ENCODE measurements at places on chromosomes 2 and 18.

- no peak for DNase-seq
These were observed 183.2 kb downstream of the ARHGAP15 start for GRCh38 chr2:143312441-143312840.

DNA sequence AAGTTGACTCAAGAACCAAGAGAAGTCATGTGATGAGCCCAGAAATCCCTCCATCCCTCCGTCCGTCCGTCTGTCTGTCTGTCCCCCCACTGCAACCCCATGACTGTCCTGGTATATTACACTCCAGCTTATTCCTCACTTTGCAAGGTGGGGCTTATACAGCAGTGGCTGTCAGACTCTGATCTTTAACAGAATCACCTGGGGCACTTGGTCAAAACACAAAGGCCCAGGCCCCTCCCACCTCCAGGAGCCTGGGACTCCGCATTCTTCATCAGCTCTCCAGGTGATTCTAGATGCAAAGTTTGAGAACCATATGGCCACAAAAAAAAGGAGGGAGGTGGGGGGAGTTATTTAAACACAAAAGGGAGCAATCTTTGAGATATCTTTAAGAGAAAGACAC, 61.4 kb downstream of the MYO5B start:
- no peak for DNase-seq

DNA sequence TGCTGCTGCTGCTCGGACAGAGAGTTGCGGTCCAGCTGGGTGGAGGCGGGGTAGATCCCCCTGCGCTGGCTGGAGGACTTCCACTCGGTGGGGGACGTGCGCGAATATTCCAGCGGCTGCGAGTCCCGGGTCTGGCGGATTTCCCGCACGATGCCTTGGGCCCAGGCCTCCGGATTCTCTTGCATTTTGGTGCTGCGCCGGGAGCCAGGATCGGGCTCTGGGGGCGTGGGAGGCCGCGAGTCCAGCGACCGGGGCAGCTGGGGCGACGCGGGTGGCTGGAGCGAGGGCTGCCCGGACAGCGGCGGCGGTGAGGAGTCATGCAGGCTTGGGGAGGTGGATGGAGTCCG, 4.8 kb downstream of the NT5C1B start:
- DNase-seq = no peak

DNA sequence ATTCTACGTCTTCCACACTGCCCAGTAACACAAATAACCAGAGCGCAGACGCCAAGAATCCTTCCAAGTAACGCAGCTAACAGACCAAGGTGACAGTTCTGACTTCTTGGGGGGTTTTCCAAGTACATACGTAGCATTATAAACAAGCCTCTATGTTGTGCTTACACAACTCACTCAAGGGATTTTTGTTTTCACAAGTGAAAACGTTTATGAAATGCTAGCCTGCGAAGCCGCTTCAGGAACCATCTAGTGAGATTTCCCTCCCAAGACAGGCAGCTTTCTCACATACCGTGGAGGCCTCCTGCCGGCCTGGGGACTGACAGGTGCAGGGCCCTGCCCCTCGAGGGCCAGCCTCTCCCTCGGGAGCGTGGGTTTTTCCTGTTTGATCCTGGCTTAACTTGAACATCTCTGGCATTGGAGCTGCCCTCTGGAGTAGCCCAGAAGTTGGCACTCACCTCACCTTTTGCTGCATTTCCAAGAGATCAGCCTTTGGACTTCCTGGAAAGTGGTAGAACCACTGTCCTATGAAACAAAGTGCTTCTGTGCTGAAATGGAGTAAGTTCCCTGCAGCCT, 151.1 kb downstream of the MBP start:
- DNase-seq = no peak

DNA sequence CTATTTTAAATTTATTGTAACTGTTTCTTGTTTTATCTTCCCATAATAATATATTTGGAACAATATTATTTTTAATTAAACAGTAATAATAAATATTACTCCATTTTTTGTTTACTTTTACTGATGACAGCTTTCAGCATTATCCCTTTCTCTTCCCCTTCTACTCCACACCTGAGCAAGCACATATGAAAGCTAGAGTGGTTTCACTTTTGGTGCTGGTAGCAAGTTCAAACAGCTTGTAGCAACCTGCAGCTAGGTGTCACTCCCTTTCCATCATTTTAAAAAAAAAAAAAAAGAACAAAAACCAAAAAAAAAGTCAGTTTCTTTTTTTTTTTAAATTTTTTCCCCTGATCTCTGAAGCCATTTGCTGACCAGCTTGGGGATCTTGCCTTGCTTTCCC, 801.8 kb downstream of the CCDC85A start:
- DNase-seq = no peak

DNA sequence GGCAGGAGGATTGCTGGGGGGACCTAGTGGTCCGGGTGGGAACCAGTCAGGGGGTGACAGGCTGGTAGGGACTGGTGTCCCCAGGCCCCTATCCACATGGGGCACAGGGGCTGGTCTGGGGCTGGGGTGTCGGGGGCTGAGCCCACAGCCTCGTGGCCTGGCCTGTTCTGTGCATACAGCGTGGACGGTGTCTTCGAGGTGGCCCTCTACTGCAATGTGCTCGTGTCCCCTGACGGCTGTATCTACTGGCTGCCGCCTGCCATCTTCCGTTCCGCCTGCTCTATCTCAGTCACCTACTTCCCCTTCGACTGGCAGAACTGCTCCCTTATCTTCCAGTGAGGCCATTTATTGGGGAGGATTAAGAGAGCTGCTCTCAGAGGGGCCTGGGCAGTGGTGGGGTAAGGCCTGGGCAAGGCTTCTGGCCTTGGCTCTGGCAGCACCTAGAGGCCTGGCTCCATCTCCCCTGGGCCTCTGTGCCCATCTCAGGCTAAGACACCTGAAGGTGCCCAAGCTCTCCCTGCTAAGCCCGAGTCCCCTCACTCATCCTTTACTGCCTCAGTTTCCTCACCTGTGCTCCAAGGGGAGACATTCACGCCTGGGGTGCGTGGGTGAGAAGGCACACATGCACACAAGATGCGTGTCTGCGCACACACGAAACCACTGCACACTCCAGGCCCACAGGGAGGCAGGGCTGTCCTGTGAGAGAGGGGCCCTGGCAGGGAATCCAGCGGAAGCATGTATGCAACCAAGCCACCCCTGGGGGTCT, 1.9 kb downstream of the CHRNG start:
- no peak for DNase-seq

GRCh38 chr2:37615804-37616676, 55.4 kb downstream of the CDC42EP3 start:
- no peak for DNase-seq

DNA sequence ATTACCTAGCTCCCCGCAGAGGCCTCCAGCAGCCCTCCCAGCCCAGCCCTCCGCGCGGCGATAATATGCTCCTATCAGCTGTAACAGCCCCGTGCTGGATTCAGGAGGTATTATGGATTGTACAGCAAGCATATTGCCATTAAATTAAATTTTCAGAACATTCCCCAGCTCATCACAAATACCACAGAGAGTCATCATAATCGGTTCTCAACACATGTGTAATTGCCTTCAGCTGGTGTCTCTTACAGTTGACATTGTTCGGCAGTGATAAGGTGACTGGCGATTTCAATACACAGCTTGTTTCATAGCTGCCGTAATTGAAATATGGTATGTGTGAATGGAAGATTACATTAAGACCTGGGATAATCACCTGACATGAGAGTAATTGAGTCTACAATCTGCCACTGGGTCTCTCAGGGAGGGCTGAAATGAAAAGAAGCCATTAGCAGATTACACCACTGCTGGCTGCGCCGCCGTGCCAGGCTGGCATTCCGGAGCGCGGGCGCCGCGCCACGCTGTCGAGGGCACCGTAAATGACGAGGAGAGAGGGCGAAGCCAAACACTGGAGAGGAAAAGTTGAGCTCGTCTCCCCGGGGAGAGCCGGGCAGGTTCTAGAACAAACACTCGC, 549.4 kb upstream of the SALL3 start:
- DNase-seq = no peak

GRCh38 chr18:59878644-59879043, 21.2 kb upstream of the PMAIP1 start:
- no peak for DNase-seq

DNA sequence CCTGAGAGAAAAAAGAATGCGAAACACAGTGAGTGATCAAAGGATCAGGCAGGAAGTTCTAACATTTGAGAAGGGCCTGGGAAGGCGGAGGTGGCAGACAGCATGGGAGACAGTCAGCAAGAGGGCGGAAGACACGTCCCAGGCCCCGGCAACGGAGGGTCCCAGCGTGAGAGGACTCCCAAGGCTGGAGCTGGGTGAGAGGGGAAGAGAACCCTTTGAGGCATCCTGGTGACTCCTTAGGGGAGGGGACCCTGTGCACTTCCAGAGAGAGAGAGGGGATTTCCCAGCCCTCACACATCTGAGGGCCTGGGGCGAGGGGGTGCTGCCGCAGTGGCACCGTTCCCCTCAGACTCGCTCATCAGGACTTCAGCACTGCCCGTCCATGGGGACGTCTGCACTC, 133.4 kb downstream of the RTP5 start:
- no peak for DNase-seq

- DNase-seq = no peak
These were observed 536 bp downstream of the ELP2 start for GRCh38 chr18:36130039-36130831.

GRCh38 chr2:4486971-4487370, 783.6 kb downstream of the DCDC2C start:
- no peak for DNase-seq

- DNase-seq = no peak
These were observed 26.8 kb downstream of the MAPK4 start for GRCh38 chr18:50586710-50587109.

DNA sequence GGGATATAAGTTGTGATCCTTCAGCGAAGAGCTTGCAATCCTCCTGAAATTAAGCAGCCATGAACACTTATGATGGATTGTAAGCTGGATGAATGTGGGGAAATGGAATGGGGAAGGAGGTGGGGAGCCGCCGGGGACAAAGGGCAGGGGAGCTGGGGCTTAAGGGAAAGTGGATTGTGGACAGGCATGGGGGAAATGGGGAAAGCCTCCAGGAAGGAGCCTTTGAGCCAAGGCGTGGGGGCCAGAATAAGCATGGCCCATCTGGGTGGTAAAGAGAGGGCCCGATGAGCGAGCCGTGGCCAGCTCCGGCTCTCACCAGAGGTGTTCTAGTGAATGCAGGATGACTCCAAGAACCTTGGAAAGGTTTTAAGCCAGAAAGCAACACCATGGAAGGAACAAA, 124.0 kb downstream of the SMAD7 start:
- DNase-seq = no peak

- DNase-seq = no peak
These were observed 174.4 kb downstream of the ICOS start for GRCh38 chr2:204110751-204111516.

DNA sequence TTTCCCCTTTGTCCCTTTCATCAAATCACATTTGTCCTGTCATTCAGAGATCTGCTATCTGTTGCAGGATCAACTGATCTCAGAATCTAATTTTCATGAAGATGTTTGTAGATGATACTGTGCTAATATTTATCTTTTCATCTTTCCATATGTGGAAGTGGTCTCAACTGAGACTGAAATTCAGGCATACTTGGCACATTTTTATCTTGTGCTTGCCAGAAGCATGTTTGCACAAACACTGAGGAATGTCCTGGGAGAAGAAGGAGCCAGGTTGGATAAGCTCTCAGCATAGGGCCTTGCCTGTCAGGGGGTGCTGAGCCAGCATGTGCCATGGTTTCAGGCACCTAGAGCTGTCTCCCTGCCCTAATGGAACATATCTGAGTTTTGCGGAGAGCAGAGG, 24.5 kb upstream of the MMADHC start:
- no peak for DNase-seq
